ENCODE measurements at places on chromosomes 2 and 18. TPM values are rescaled to one million over a fixed set of nuclear protein-coding genes. Genes with fewer than 3 reads are reported as not detected.

Gene CIB4
- not detected for total RNA-seq

Gene IL36A
- not detected for total RNA-seq

DNA sequence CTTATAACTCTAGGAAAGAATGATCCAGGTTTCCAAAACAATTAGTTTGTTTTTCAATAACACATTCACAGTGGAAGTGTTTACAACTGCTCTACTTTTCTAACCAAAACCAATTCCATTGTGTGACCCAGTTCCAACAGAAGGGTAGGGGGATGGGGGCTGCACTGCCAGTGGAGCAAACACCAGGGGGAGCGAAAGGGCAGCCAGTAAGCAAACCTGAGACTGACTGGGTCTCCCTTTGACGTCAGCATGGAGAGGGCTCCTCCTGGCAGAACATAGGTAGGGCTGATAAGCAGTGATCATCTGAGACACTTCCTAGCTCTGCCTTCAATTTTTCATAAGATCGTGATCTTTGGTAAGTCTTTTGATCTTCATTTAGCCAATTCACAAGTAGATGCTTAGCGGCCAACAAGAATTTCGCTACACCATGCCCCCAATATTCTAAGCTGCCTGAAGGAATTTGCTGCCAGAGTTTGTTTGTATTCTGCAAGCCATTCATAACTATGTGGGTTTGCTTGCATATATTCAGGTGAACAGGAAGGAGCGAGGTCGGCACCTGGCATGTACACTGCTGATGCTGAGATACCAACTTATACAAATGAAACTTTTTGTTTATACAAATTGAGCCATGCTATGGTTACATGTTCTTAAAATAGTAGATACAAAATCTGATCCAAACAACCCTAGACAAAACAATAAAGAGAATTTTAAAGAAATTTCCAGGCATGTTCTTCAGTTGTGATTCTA is 45.9 kb downstream of the ST6GAL2 start:
- H3K36me3 ChIP-seq = no peaks in the 10 kb centered on the region
- no peak overlapping the region for H3K4me3 ChIP-seq
- DNase-seq = no peak
- no peaks in the 10 kb centered on the region for H3K27me3 ChIP-seq
- H3K27ac ChIP-seq = no peak overlapping the region

Gene PRPF40A
- 74.0 TPM for total RNA-seq

GRCh38 chr2:161746891-161747535 is 122.8 kb downstream of the SLC4A10 start:
- H3K4me3 ChIP-seq = no peak overlapping the region
- H3K4me1 ChIP-seq = no peaks in the 10 kb centered on the region
- DNase-seq = no peak
- no peak overlapping the region for H3K27ac ChIP-seq

Gene MRO
- total RNA-seq = 3.2 TPM

DNA sequence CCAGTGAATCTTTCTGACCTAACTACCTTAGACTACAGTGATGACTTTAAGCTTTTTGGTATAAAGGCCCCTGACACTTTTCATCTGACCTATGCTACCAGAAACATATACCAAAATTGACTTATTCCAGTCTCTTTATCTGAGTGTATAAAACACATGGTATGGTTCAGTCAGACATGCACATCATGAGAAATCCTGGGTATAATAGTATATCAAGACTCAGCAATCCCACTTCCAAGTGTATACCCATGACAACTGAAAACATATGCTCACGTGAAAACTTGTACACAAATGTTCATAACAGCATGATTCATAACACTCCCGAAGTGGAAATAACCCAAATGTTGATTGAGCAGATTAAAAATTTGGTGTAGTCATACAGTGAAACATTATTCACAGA is 70.0 kb upstream of the RPRM start:
- no peak for DNase-seq
- no peaks in the 10 kb centered on the region for H3K4me1 ChIP-seq
- no peaks in the 10 kb centered on the region for H3K36me3 ChIP-seq
- no peak overlapping the region for H3K4me3 ChIP-seq
- H3K27me3 ChIP-seq = no peaks in the 10 kb centered on the region

DNA sequence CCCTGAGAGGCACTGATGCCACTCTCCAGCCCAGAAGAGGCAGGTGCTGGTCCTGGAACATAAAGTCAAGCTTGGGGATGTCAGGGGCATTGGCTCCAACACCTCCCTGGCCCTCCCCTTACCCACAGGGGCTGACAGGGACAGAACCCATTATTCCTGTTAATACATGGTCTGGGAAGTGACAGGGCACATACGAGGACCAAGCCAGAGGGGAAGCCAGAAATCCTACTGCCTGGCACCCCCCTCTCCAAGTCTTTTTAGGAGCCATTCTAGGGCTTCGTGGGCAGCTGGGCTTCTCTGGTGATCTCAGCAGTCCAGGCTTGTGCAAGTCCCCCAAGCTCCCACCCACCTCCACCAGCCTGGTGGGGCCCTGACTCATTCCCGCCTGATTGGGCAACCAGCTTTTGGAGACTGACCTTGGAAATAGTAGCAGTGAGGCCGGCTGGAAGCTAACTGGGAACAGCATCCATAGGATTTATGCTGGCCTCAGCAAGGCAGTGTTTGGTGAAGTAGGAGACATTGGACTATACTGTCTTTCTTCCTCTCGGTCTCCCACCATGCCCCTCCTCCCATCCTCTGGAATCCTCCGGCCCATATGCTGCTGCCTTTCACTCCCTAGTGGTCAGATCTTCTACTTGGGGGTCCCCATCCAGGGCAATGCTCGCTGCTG is 86.4 kb upstream of the HK2 start:
- H3K36me3 ChIP-seq = no peaks in the 10 kb centered on the region
- no peak overlapping the region for H3K27ac ChIP-seq
- peaks cover 7% of the 10 kb centered on the region for H3K4me1 ChIP-seq
- no peak overlapping the region for H3K4me3 ChIP-seq
- H3K27me3 ChIP-seq = no peaks in the 10 kb centered on the region

GRCh38 chr2:98923244-98923940 is 12.6 kb downstream of the CRACDL start:
- H3K4me1 ChIP-seq = no peaks in the 10 kb centered on the region
- DNase-seq = no peak
- no peaks in the 10 kb centered on the region for H3K36me3 ChIP-seq
- H3K27me3 ChIP-seq = no peaks in the 10 kb centered on the region
- no peak overlapping the region for H3K4me3 ChIP-seq
- H3K27ac ChIP-seq = no peak overlapping the region

- no peaks in the 10 kb centered on the region for H3K4me1 ChIP-seq
- H3K36me3 ChIP-seq = no peaks in the 10 kb centered on the region
- no peaks in the 10 kb centered on the region for H3K27me3 ChIP-seq
- no peak overlapping the region for H3K27ac ChIP-seq
- no peak for DNase-seq
- H3K4me3 ChIP-seq = no peak overlapping the region
Measured at GRCh38 chr2:148560496-148560895, 84.1 kb upstream of the EPC2 start.

Gene TBC1D8
- total RNA-seq = 14.3 TPM

Gene ABCG5
- total RNA-seq = not detected

DNA sequence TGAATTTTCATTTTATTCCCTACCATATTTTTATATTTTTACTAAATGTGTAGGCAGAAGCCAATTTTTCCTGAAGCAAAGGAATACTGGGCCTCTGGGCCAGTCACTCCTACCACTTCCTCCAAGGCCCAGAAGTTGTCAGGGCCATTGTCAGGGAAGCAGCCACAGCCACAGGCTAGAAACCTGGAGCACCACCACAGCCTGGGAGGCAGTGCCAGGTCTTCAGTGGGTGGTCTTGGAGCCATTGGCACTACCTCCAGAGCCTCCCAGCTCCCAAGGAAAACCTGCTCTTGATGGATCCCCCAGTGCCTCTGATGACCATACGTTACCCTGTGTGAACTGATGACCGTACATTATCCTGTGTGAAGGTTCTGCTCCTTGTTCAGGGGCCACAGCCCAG is 135.6 kb upstream of the SP5 start:
- H3K4me3 ChIP-seq = no peak overlapping the region
- no peaks in the 10 kb centered on the region for H3K4me1 ChIP-seq
- no peaks in the 10 kb centered on the region for H3K27me3 ChIP-seq
- no peak for DNase-seq

- no peaks in the 10 kb centered on the region for H3K4me1 ChIP-seq
- no peak overlapping the region for H3K27ac ChIP-seq
- H3K4me3 ChIP-seq = no peak overlapping the region
- no peaks in the 10 kb centered on the region for H3K36me3 ChIP-seq
- DNase-seq = no peak
Measured at GRCh38 chr2:14587119-14587518, 45.4 kb upstream of the LRATD1 start.

- no peak overlapping the region for H3K4me3 ChIP-seq
- H3K4me1 ChIP-seq = no peaks in the 10 kb centered on the region
- no peak for DNase-seq
- no peaks in the 10 kb centered on the region for H3K27me3 ChIP-seq
- no peak overlapping the region for H3K27ac ChIP-seq
Measured at GRCh38 chr18:41703744-41704530, 251.1 kb upstream of the PIK3C3 start.

DNA sequence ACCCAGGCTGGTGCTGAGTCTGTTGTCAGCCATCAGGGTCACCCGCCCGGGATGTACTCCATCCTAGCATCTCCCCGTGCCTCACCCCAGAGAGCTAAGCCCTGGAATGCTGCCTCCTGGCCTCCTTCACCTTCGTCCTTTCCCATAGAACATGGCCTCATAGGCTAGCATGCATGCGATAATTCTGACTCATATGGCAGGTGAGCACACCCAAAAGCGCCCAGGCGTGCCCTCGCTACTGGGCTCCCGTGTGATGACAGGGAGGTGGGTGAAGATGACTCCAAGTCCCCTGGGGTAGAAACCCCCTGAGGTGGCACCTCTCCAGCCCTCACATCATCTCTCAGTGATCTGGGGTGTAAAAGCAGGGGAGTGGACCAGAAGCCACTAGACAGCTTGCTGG is 7.3 kb downstream of the SPR start:
- no peaks in the 10 kb centered on the region for H3K4me1 ChIP-seq
- no peaks in the 10 kb centered on the region for H3K27me3 ChIP-seq
- no peak overlapping the region for H3K4me3 ChIP-seq
- no peaks in the 10 kb centered on the region for H3K36me3 ChIP-seq
- no peak for DNase-seq
- no peak overlapping the region for H3K27ac ChIP-seq

Gene QPCT
- 0.95 TPM for total RNA-seq

- no peaks in the 10 kb centered on the region for H3K27me3 ChIP-seq
- DNase-seq = no peak
Measured at GRCh38 chr2:165105926-165106325, 97.9 kb downstream of the SCN3A start.

GRCh38 chr2:158685646-158686045 is 109.5 kb upstream of the DAPL1 start:
- H3K27me3 ChIP-seq = no peaks in the 10 kb centered on the region
- H3K4me3 ChIP-seq = no peak overlapping the region
- no peaks in the 10 kb centered on the region for H3K36me3 ChIP-seq
- H3K4me1 ChIP-seq = peaks cover 9% of the 10 kb centered on the region
- H3K27ac ChIP-seq = no peak overlapping the region

DNA sequence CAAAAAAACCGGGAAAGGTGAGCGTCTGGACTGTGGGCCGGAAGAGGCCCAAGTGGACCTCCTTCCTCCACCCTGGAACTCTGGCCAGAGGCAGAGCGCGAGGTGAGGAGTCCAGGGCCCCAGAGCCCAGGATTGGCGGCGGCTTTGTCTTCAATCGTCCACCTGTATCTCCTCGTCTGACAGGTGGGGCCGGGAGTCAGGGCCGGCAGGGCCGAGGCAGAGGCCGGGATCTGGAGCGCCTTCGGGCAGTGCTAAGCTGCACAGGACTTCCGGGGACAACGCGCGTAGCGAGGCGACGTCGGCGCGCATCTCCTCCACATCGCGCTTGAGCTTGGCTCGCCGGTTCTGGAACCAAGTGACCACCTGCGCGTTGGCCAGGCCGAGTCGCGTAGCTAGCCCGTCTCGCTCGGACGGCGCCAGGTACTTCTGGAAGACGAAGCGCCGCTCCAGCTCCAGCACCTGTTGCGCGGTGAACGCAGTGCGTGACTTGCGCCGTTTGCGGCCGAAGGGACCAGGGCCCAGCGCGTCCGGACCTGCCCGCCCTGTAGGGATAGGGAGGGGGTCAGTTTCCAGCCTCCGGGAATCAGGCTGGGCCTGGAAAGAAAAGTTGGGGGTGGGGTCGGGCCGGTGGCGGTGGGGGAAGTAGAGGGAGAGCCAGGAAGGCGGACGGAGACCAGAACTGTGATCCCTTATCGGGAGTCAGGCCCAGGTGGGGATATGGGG is 1.5 kb downstream of the LBX2 start:
- no peak overlapping the region for H3K27ac ChIP-seq
- peaks cover 2% of the 10 kb centered on the region for H3K4me1 ChIP-seq
- H3K27me3 ChIP-seq = no peaks in the 10 kb centered on the region
- DNase-seq = no peak

DNA sequence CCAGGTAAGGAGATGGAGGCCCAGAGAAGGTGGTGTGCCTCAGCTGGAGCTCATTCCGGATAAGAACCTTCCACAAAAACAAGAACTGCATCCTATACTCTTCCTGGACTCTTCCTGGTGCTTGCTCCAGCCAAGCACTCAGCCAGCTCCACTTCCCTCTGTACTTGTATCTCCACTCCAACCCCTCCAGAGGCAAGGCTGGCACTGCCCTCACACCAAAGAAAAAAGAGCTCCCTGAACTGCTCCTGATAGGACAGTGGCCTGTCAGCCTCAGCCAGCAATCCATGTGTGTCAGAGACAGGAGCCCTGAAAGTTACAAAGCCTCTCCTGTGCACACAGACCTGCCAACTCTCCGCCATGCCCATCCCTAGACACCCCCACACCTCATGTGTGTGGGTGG is 248.1 kb downstream of the CELF4 start:
- no peak for DNase-seq
- H3K27ac ChIP-seq = no peak overlapping the region
- no peaks in the 10 kb centered on the region for H3K36me3 ChIP-seq
- no peak overlapping the region for H3K4me3 ChIP-seq
- no peaks in the 10 kb centered on the region for H3K27me3 ChIP-seq
- no peaks in the 10 kb centered on the region for H3K4me1 ChIP-seq

DNA sequence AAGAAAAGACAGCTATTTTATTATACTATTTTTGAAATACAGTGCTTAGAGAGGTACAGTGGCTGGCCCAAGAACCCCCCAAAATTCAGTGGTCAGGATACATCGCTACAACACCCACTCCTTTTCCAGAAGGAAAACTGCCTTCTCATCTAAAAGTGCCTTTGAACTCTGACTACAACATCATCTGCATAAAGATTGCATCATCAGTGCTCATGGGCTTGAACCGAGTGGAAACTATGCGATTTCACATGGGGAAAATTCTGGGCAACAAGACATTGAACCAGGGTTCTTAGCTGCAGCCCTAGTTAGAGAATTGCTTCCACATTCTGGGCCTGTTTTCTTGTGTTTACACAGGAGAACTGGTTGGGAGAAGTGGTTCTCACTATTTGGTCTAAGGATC is 294.6 kb upstream of the SLC14A2 start:
- no peak overlapping the region for H3K27ac ChIP-seq
- no peaks in the 10 kb centered on the region for H3K27me3 ChIP-seq
- H3K4me1 ChIP-seq = peaks cover 4% of the 10 kb centered on the region
- H3K4me3 ChIP-seq = no peak overlapping the region
- no peak for DNase-seq
- no peaks in the 10 kb centered on the region for H3K36me3 ChIP-seq

GRCh38 chr2:34570266-34570872 is 971.3 kb upstream of the FAM98A start:
- H3K4me1 ChIP-seq = no peaks in the 10 kb centered on the region
- no peak overlapping the region for H3K27ac ChIP-seq
- no peak for DNase-seq
- H3K27me3 ChIP-seq = no peaks in the 10 kb centered on the region
- H3K36me3 ChIP-seq = no peaks in the 10 kb centered on the region
- H3K4me3 ChIP-seq = no peak overlapping the region
